ENCODE measurements at places on chromosomes 6 and 20. TPM values are rescaled to one million over a fixed set of nuclear protein-coding genes. Genes with fewer than 3 reads are reported as not detected.

MUC21 gene
- not detected for total RNA-seq

GPSM3 gene
- total RNA-seq, result 47.6 TPM

DACT2 gene
- total RNA-seq, result not detected

MRPS10 gene
- total RNA-seq, result 52.1 TPM

OTOR gene
- not detected for total RNA-seq

BPIFB4 gene
- total RNA-seq, result not detected

NUP153 gene
- 106 TPM for total RNA-seq

DYNLT2 gene
- 0.95 TPM for total RNA-seq

SASH1 gene
- 0.58 TPM for total RNA-seq

GLYATL3 gene
- not detected for total RNA-seq

MGME1 gene
- total RNA-seq, result 16.6 TPM

SLC32A1 gene
- not detected for total RNA-seq

CDH26 gene
- total RNA-seq, result 0.58 TPM

ACTL10 gene
- 5.0 TPM for total RNA-seq

IL17F gene
- 1.8 TPM for total RNA-seq

TNFRSF6B gene
- total RNA-seq, result not detected

ATP5F1E gene
- 95.0 TPM for total RNA-seq

EMILIN3 gene
- not detected for total RNA-seq

PRSS16 gene
- 0.15 TPM for total RNA-seq

ZBTB9 gene
- total RNA-seq, result 22.9 TPM

TRIM40 gene
- not detected for total RNA-seq

STK4 gene
- 134 TPM for total RNA-seq

TSBP1 gene
- total RNA-seq, result not detected
